DMS 273 treated with DMSO at 0.1 percent for 48 hours (cell line): ENCODE measurements at places on chromosomes 7 and 10.
A peak's percentile ranks its signal among the peaks of the same experiment; 100 is the strongest.

DNA sequence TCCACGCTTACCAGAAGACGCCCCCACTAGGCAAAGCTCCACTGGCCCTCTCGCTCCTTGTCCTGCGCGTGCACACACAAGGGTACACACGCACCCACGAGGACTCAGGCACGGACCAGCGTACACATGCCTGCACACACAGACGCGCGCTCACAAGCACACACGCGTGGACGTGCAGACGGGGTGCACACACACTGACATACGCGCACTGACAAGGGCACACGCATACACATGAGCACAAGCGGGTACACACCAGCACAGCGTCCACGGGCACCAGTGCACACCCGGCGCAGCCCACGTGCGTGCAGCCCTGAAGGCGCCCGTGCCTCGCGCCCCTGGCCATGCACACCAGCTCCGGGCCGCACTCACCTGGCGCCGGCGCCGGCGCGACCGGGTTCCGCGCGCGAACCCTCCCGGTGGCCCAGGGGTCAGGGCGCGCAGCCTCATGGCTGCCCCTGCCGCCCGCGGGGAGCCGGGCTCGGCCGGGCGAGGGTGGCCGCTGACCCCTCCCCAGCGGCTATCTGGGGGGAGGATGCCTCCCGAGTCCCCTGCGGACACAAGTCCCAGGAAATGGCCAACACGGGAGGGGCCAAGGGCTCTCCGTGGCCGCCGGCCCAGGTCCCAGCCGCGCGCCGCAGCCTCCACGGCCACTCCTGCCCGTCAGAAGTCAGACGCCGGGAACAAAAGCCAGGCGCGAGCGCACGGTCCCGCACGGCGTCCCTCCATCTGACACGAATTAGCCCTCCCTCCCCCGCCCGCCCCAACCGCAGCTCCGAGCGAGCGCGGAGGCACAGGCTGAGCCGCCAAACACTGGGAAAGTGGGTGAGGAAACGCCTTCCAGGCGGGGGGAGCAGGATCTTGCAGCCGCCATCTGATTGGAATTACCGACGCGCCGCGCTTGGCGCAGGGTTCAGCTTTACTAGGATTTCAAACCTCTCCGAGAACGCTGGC is 45.0 kb downstream of the TNS3 start:
- DNase-seq: peak; percentile 13

DNA sequence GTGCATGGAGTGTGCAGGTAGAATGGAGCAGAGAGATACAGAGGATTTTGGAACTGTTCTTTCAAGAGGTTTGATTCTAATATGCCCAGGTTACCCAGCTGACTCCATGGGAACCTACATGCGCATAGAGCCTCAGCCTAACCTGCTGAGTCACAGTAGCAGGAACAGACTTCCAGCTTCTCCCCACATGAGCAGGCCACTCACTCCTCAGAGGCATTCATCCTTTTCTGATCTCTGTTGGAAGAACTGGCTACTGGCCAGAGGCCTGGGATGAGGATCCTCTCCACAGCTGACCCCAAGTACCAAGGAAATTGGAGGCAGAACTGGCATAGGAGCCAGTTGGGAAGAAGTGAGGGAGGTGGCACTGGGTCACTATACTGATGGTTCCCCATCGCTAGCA is 17.9 kb upstream of the CCSER2 start:
- DNase-seq: no peak

DNA sequence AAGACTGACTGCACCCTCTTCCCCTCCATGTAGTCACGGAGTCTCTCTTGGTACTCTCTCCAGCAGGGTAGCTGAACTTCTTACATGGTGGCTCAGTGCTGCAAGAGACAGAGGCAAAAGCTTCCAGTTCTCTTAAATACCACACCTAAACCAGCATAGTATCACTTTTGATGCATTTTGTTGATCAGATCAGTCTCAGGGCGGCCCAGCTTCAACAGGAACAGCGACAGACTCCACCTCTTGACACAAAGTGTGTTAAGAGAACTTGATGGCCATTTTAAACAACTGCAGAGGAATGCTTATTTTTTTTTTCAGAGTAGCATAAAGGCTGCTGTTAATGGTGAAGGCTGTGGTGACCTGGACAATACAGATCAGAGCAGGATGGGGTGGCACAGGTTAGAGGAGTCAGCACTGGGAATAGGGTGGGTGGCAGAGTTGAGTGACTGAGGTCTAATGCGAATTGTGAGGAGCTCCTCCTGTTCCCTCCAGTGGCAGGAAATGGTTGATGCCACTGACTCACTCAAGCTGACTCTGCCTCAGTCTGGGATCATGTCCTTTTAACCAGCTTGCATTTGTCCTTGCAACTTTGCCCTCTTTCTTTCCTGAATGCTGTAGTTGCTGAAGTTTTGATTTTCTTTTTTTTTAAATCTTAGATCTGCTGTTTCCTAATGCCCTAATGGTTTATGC is 17.3 kb downstream of the MGAM start:
- no peak for DNase-seq

- DNase-seq: no peak
Observed at GRCh38 chr10:133047526-133048123, 40.1 kb upstream of the ADGRA1 start.

DNA sequence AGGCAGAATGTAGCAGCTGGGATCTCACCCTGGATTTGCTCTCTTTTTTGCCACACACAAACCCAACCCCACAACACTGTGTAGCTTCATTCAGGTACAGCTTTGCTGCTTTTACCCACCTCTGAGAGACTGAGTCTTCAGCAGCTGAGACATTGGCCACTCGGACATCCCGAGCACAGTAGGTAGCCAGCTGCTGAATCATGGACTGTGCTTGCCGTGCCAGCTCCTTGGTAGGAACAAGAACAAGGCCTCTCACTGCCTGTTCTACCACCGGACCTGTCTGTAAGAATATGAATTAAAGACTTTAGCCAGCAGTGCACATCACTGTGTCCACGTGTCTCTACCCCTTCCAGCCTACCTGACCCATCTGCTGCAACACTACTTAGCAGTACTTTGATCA is 937 bp downstream of the DDX56 start:
- DNase-seq: no peak

DNA sequence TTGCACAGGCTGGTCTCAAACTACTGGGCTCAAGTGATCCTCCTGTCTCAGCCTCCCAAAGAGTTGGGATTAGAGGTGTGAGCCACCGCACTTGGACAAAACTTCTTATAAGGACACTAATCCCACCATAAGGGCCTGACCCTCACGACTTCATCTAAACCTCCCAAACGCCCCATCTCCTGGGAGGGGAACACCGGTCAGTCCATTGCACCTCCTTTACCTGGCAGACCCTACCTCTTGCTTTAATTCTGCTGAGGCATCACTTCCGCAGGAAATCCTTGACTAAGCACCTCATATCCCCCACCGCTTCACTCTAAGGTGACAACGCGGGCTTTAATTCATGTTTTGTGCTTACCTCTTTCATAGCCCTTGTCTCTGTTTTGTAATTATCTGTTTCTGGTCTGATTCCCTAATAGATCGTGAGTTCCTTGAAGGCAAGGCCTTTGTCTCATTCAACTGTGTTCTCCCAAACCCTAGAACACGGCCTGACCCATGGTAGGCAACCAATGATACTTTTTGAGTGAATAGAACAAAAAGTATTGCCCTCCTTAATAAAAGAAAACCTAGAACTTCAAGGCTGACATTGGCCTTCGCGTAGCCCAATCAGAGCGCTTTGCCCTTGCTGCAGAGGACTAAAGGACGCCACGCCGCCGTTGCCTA is 481 bp upstream of the ZNF862 start:
- DNase-seq: no peak

- DNase-seq: no peak
Observed at GRCh38 chr10:60675236-60675635, 103.0 kb upstream of the CDK1 start.

GRCh38 chr10:114720685-114721278 is 62.7 kb upstream of the ABLIM1 start:
- no peak for DNase-seq

DNA sequence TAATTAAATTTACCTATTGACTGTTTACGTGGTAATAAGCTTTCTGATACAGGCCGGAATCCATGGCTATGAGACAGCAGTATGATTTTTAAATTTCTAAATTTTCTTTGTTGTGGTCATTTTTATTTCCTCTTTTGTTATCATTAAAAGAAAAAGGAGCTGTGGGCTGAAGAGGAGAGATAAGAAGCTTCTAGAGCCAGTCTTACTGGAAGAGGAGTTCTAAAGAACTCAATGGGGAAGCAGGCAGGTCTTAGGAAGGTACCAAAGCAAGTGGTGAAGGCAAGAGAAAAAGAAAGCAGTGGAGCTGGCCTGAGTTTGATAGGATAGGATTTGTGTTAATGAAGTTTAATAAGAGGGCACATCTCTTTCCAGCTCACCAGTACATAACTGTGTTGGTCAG is 1187.8 kb downstream of the CNTNAP2 start:
- DNase-seq: no peak

DNA sequence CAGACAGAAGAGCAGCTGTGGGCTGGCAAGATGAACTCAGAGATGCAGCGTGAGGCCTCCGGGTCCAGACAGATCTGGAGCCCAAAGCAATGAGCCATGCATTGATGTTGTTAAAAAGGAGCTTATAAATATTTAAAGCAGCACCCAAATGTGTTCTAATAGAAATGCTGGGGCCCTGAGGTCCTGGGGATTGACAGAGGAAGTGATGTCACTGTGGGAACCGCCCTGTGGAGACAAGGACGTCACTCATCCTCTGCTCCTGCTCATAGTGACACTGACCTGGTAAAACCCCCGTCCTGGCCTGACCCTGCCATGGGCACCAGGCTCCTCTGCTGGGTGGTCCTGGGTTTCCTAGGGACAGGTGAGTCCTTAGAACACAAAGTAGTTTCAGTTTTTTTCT is 197.0 kb upstream of the PRSS58 start:
- no peak for DNase-seq

DNA sequence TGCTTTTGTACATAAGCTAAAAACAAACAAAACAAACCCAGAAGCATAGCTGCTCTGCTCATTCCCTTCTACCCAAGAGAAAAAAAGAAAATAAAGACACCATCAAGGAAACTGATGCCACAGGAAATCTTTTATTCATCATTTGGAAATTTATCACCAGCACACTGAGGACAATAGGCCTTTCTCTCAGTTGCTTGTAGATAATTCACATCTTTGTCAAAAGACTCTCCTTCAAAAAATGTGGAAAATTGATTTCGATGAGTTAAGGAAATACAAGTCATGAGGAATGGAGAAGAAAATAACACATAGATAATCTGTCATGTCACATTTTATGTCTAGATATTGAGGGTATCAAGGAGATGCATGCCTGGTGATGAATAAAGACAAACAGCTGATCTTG is 53.5 kb downstream of the ZNF37A start:
- DNase-seq: no peak

- no peak for DNase-seq
Observed at GRCh38 chr10:133099571-133099970, 11.8 kb downstream of the ADGRA1 start.

DNA sequence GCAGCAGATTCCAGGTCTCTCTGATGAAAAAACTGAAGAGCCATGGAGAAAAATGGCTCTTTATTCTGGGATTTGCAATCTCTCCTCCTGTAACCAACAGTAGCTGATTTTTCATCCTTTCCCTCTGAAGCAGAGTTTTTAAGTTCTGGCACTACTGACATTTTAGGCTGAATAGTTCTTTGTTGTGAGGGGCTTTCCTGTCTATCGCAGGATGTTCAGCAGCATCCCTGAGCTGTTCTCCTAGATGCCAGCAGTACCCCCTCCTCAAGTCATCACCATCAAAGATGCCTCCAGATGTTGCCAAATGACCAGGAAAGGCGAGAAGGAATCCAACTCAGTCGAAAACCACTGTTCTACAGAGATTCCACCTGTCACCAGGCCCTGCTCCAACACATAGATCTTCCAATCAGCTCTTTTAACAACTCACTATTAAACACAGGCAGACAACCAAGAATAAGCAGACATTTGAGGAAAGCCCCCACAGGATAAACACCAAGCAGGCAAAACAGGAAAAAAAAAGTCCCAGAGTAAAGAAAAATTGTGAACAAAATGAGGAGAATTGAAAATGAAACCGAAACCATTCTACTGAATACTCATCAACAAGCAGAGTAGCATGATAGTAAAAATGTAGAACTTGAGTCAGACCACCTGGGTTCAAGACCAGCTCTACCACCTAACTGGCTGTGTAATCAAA is 124.8 kb downstream of the MPP7 start:
- DNase-seq: no peak

GRCh38 chr7:147911201-147911601 is 679.4 kb upstream of the C7orf33 start:
- no peak for DNase-seq

- DNase-seq: no peak
Observed at GRCh38 chr10:119231654-119232053, 24.3 kb downstream of the GRK5 start.

GRCh38 chr7:71480791-71481190 is 348.8 kb downstream of the GALNT17 start:
- no peak for DNase-seq

GRCh38 chr10:52759154-52759553 is 13.4 kb downstream of the MBL2 start:
- DNase-seq: no peak

- no peak for DNase-seq
Observed at GRCh38 chr7:140136073-140136472, 40.7 kb downstream of the KDM7A start.

DNA sequence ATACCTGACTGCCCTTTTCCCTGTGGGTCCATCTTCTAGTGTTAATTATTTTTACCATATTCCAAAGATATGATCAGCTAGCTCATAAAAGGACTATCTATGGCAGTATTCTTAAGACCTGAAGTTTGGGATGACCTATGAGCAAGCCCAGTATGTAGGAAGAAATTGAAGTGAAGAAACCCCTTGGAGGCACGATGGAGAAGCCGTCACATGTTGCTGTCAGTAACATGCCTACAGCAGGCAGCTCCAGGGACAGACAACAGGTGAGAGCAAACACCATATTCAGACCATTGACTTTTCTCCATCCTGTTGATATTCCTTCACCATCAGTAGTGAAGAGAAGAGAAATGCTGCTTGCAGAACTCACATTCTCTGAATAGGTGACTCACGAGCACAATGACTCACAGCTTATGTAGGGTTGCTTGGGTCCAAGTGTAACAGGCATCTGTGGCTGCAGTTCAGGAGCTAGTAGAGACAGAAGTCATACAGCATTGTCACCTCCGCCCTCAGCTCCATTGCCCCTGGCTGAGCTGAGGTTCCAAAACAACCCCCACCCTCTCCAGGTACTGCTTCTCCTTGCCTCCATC is 8.4 kb upstream of the LYZL2 start:
- no peak for DNase-seq

- DNase-seq: no peak
Observed at GRCh38 chr10:69475433-69475830, 24.2 kb downstream of the TSPAN15 start.

- DNase-seq: no peak
Observed at GRCh38 chr7:116465125-116465524, 34.4 kb upstream of the CAV2 start.

DNA sequence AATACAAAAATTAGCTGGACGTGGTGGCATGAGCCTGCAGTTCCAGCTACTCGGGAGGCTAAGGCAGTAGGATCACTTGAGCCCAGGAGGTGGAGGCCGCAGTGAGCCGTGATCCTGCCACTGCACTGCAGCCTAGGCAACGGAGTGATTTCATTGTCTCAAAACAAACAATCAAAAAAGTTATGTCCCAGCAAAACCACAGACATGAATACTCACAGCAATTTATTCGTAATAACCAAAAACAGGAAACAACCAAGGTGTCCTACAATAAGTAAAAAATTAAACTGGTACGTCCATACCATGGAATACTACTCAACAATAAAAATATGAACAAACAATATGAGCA is 11.6 kb upstream of the CYTH3 start:
- DNase-seq: no peak
